Activated CD8-positive, alpha-beta memory T cell treated with anti-CD3 and anti-CD28 coated beads, Interleukin-2, amount 10 ng/mL, durations not matched to agents 7 days and 5 days (primary cell): ENCODE measurements at places on chromosomes 1 and 21. TPM values are rescaled to one million over a fixed set of nuclear protein-coding genes. Genes with fewer than 3 reads are reported as not detected.

ZBTB37 gene
- total RNA-seq: 9.5 TPM

RCOR3 gene
- 43.5 TPM for total RNA-seq

NEXN gene
- 2.7 TPM for total RNA-seq

ARHGEF19 gene
- 6.0 TPM for total RNA-seq

PLEKHG5 gene
- 1.1 TPM for total RNA-seq

CD1E gene
- not detected for total RNA-seq

ZFP69 gene
- total RNA-seq: 1.4 TPM

VANGL2 gene
- not detected for total RNA-seq

OR2G6 gene
- not detected for total RNA-seq

CASZ1 gene
- 16.3 TPM for total RNA-seq
